Upper lobe of right lung (tissue), 1 donor: ENCODE measurements at places on chromosomes 16 and 17. TPM values are rescaled to one million over a fixed set of nuclear protein-coding genes. Genes with fewer than 3 reads are reported as not detected.

ATAD5 gene
- total RNA-seq: 1.1 TPM

ATF7IP2 gene
- total RNA-seq: 12.3 TPM

KRT40 gene
- total RNA-seq: not detected

C16orf74 gene
- 2.7 TPM for total RNA-seq

DNAH2 gene
- 0.58 TPM for total RNA-seq

SSTR5 gene
- not detected for total RNA-seq

CD300LF gene
- total RNA-seq: 38.0 TPM

TBC1D3C gene
- not detected for total RNA-seq

ACSM2A gene
- total RNA-seq: not detected

CFAP97D1 gene
- not detected for total RNA-seq
